Activated T-helper 1 cell treated with anti-CD3 and anti-CD28 coated beads, Interleukin-2, amount 50 U/mL, for 16 hours (primary cell): ENCODE measurements at places on chromosomes 7 and 10.

GRCh38 chr7:139341776-139342226 is 664 bp downstream of the FMC1 start:
- DNase-seq = no peak

DNA sequence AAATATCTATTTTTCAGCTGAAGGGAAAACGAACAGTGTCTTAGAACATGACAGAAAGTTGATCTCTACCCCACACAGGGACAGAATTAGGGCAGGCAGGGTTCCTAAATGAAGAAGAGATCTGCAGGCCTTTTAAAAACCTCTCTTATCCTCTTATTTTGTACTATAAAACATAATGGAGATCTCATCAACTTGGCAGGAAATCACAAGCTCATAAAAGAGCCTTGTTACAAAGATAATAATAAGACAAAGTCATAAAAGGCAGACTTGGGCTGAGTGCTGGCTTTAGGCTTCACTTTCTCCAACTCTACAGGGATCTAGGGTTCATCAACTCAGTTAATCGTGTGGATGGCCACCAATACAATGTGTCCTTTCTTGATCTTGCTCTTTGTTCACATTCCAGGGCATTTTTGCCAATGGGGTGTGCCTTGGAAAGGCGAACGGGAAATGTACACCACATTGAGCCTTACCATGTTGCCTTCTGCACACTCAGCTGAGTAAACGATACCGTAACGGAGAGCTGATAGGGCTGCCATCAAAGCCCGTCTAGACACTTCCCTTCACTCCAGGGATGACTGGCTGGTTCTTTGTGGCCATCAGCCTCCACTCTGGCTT is 7.1 kb upstream of the TEX36 start:
- no peak for DNase-seq

GRCh38 chr7:44197474-44197873 is 3.3 kb upstream of the YKT6 start:
- no peak for DNase-seq

- no peak for DNase-seq
These were observed 256.7 kb upstream of the NPVF start for GRCh38 chr7:25485026-25485425.

DNA sequence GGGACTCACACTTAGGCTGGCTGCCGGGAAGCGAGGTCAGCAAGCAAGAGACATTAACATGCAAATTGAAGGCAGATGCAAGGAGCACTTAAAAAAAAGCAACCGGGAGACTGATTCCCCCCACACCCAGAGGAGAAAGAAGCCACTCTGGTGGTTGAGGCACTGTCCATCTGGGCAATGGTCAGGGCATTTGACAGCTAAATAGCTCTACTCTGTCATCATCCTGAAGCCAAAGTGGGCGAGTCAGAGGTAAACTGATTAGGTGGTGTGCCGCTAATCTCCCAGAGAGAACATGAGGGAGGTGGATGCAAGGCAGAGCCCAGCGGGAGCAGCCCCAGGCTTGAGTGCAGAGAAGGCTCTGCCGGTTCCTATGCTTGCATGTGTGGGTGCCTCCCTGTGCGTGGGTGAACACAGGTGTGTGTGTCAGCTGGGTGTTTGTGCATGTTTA is 100.6 kb downstream of the PLXNA4 start:
- no peak for DNase-seq

DNA sequence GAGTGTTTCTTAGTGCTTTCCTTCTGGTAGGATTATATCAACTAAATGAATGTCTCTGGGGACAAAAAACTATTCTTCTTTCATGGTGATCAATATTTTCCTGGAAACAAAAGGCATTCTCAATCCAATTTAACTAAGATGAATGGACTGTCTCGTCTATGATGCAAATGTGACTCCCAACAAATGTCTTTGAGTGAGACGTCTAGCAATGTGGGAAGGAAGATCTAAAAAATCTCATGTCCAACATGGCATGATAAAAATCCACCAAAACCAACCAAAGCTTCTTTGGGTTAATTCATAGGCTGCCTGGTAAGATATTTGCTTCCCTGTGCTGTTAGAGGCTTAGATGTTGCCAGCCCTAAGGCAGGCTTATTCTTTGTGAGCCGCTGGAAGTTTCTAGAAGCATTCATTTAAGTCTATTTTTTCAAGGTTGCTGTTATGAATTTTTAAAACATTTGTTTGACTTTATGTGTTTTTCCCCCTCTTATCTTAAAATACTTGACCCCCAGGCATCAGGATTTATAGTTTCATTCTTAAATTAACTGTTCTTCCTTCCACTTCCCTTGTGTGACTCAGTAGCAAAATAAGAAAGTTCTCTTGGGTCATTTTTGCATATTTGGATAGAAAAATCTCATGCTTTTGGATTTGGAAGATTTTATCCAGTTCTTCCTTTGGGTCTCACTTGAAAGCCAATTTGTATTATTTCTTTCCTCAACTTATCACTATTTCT is 156.3 kb downstream of the NRP1 start:
- DNase-seq = no peak

DNA sequence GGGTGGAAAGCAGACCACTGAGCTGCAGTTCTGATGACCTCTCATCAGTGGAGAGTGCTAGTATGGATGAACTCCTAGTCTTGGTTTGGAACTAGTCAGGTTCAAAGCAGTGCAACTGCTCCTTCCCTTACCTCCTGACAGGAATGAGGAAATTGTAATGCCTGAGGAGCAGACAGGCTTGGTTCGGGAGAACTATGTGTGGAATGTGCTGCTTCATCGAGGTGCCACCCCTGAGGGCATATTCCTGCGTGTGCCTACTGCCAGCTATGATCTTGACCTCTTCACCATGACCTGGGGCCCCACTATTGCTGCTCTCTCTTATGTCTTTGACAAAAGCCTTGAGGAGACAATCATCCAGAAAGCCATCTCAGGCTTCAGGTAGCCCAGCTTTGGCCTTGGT is 27.4 kb upstream of the NFKB2 start:
- DNase-seq = no peak

- no peak for DNase-seq
These were observed 2.7 kb upstream of the CDCA7L start for GRCh38 chr7:21948364-21948763.

DNA sequence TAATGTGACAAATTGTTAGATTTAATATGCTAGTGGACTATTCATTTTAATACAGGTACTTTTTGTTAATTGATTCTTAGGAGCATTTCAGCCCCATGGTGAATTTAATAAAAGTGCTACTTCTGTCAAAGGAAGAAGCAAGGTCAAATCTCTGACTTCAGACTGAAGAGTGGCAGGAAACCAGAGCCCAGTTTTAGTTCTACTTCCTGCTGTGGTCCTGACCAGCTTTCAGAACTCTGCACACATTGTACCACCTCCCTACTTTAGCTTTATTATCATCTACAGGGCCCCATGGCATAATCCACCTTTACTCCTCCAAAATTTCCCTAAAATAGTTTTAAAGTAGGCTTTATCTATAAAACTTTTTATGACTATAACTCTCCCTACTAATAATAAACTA is 33.7 kb downstream of the CTTNBP2 start:
- no peak for DNase-seq

GRCh38 chr10:124611738-124612137 is 132.4 kb downstream of the FAM53B start:
- DNase-seq = no peak

DNA sequence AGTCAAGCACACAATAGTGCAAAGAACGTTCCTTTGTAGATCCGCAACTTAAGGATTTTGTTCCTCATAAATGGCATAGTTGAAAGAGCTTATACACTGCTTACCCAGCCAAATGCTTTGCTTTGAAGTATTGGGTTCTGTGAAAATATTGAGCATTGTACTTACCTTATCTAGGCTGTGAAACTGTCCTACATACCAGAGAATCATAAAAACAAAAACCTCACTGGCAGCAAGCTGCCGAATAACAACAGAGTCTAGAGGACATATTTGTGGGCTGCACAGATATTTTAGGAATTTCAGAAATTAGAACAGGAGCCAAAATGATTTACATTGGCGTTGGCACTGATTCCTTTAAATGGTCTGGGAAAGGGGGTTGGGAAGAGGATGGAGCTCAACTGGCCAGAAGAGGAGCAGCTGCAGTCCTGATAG is 174.8 kb downstream of the RTKN2 start:
- no peak for DNase-seq

GRCh38 chr7:17342756-17343155 is 44.3 kb downstream of the AHR start:
- no peak for DNase-seq

- DNase-seq = no peak
These were observed 25.4 kb upstream of the GATAD1 start for GRCh38 chr7:92421676-92422435.

- no peak for DNase-seq
These were observed 25.5 kb downstream of the PHF14 start for GRCh38 chr7:10998996-10999757.

DNA sequence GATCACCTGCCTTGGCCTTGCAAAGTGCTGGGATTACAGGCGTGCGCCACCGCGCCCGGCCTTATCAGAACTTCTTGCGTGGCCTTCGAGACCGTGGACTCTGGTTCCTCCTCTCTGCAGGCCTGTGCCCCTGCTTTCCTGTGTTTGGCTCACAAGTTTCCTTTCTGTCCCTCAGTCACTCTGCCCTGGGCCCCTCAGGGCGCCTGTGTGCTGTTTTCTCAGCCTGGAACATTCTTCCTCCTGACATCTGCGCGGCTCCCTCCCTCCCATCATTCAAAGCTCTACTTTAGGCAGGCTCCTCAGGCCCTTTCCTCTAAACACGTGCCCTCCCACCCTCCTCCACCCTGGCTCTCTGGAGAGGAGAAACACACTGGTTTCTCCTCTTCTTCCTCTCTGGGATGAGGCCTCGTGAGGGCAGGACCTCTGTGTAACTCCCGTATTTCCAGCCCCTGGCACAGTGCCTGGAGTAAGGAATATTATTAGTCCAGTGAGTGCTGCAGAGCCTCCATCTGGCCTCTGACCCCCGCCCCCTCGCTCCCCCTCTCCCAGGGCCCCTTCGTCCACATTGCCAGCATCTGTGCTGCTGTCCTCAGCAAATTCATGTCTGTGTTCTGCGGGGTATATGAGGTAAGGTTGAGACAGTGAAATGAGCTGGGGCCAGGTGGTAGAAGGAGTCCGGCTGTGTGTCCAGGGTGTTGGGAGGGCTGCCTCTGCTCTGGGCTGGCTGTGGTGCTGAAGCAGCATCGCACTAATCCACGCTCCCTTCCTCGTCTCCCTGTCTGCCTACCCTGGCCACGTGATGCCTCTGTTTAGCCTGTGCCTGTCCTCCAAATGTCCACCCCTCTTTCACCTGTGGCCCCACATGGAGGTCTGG is 7.1 kb downstream of the CLCN1 start:
- DNase-seq = no peak

GRCh38 chr7:27971171-27971812 is 209.3 kb downstream of the JAZF1 start:
- no peak for DNase-seq

DNA sequence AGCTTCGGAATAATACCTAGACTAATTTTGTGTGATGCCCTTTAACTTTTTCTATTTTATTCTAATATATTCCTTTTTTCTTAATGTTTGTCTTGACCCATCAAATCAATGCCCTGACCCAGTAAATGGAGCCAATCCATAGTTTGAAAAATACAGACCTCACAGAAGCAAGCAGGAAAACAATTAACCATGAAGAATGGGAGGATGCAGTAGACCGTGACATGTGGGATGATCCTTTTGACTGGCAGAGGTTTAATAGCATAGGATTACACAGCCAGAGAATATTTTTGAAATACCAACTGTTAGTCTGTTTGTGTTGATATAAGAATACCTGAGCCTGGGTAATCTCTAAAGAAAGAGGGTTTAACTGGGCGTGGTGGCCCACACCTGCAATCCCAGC is 142.6 kb upstream of the NEBL start:
- DNase-seq = no peak

DNA sequence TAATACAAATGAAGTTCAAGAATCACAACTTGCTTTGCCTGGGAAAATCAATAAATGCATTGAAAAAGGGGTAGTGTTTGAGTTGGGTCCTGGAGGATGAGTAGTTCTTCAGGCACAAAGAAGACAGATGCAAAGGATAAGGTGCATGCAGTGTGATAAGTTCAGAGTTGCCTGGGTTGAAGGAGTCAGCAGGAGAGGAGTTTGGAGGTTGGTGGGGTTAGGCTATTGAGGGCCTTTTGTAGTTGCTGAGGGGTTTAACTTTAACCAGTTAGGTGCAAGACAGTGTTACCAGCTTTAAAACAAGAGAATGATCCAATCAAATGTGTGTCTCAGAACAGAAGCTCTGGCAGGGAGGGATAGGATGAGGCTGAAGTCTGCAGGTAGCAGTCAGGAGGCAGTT is 44.3 kb upstream of the GLCCI1 start:
- no peak for DNase-seq

DNA sequence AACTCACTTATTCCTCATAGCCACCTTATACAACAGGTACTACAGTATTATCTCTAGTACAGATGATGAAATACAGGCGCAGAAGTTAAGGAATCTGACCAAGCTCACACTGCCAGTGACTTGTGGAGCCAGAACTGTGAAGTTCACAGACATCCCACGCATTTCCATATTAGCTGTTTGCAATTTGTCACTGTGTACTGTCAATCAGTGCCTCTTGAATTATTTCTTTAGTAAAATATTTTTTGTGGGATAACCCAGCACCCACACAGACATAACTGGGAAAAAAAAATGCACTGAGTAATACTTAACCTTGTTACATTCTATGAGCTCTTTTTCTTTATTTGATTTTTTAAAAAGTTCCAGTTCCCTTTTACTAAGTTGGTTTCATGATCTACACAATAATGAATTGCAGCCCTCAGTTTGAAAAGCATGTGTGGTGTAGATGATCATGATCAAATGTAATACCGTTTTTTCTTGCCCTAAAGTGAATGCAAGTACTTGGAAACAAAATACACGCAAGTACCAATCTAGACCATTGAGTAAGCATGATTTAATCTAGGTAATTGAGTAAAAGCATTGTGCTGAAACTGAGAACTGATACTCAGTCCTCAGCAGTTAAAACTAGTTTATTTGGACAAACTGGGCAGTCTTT is 14.1 kb downstream of the CUL1 start:
- DNase-seq = no peak

DNA sequence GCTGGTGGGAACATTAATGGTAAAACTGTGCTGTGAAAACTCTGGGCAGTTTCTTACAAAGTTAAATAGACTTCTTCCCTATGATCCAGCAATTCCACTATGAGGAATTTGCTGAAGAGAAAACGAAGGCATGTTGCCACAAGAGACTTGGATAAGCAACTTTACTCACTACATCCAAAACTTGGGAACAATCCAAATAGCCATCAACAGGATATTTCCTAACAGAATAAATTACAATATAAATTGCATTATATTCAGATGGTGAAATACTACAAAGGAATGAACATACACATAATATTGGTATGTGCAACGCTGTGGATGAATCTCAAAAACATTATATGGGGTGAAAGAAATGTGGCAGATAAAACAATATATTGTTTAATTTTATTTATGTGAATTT is 21.4 kb upstream of the MKI67 start:
- DNase-seq = no peak

DNA sequence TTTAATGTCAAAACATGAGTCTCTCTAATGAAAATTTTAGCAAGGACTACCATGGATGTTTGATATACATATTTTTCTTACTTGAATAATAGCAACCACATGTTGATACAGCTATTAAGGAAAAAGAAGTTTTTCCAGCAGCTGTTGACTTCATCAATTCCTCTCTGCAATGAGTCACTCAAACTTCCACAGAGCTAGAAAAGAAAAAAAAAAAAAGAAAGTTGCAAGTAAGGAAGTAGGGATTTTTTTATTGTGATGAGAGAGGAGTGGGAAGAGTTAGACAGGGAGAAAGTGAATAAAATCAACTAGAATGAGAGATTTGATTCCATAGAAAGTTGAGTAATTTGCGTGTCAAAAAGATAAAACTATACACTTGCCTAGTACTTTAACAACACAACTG is 46.2 kb downstream of the CAV1 start:
- DNase-seq = no peak

- no peak for DNase-seq
These were observed 96.6 kb downstream of the ANKRD30A start for GRCh38 chr10:37222046-37222445.
